ENCODE measurements at places on chromosomes 12 and 14. TPM values are rescaled to one million over a fixed set of nuclear protein-coding genes. Genes with fewer than 3 reads are reported as not detected.
A peak's percentile ranks its signal among the peaks of the same experiment; 100 is the strongest.

- DNase-seq: no peak
- H3K27me3 ChIP-seq: no peaks in the 10 kb centered on the region
- H3K4me1 ChIP-seq: no peaks in the 10 kb centered on the region
- no peak overlapping the region for H3K27ac ChIP-seq
Measured at GRCh38 chr14:91299121-91300115, 54.9 kb upstream of the GPR68 start.

Gene NID2
- 28.7 TPM for total RNA-seq

DNA sequence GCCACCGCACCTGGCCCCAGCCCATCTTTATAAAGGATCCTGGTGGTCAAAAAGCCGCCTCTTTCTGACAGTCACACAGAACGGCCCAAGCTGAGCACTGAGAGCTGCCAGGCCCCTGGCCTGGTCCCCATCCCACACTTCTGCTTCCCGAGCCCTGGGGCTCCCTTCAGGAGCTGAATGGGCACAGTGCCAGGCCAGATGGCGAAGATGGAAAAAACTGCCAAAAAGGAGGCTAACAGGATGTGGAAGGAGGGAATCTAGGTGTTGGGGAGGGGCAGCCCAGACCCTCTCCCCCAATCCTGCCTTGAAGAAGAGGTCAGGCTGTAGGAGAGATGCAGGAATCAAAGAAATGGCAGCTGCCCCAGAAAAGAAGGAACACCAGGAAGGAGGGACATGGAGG is 5.0 kb downstream of the LPAR5 start:
- DNase-seq: no peak
- H3K4me1 ChIP-seq: peaks cover 18% of the 10 kb centered on the region
- peak overlapping the region; percentile 86 for H3K27ac ChIP-seq
- no peak overlapping the region for H3K4me3 ChIP-seq

GRCh38 chr12:92156704-92157395 is 11.2 kb upstream of the BTG1 start:
- H3K27ac ChIP-seq: no peak overlapping the region
- H3K4me1 ChIP-seq: peaks cover 5% of the 10 kb centered on the region

- no peak overlapping the region for H3K4me3 ChIP-seq
- no peaks in the 10 kb centered on the region for H3K36me3 ChIP-seq
- H3K27me3 ChIP-seq: no peaks in the 10 kb centered on the region
Measured at GRCh38 chr12:68106160-68106559, 53.4 kb downstream of the IFNG start.

Gene MAPK1IP1L
- total RNA-seq: 79.8 TPM

GRCh38 chr12:7497661-7498060 is 5.9 kb downstream of the CD163 start:
- no peaks in the 10 kb centered on the region for H3K27me3 ChIP-seq
- no peak for DNase-seq
- no peaks in the 10 kb centered on the region for H3K36me3 ChIP-seq
- no peak overlapping the region for H3K4me3 ChIP-seq
- no peaks in the 10 kb centered on the region for H3K4me1 ChIP-seq

Gene PLA2G1B
- total RNA-seq: 5.0 TPM

Gene MYO1H
- total RNA-seq: 0.21 TPM

- no peaks in the 10 kb centered on the region for H3K36me3 ChIP-seq
- no peaks in the 10 kb centered on the region for H3K4me1 ChIP-seq
- no peak overlapping the region for H3K4me3 ChIP-seq
- DNase-seq: no peak
Measured at GRCh38 chr12:70507442-70507841, 129.8 kb downstream of the PTPRB start.

- no peaks in the 10 kb centered on the region for H3K4me1 ChIP-seq
- H3K27ac ChIP-seq: no peak overlapping the region
- DNase-seq: no peak
Measured at GRCh38 chr12:130214686-130215395, 52.6 kb downstream of the FZD10 start.

DNA sequence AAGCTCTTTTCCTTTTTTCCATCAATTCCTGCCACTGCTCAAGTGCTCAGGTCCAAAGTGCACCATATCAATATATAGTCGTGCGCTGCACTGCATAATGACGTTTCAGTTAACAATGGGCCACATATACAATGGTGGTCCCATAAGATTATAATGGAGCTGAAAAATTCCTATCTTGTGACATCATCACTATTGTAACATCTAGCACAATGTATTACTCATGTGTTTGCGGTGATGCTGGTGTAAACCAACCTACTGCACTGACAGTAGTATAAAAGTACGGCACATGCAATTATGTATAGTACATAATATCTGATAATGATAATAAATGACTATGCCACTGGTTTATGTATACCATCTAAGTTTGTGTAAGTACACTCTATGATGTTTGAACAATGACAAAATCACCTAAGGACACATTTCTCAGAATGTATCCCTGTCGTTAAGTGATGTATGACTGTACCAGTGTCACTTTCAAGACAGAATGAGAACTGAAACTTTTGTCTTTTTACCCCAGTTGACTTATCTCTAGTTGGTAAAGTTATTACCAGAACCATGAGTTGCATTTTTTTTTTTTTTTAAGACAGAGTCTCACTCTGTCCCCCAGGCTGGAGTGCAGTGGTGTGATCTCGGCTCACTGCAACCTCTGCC is 53.7 kb upstream of the INSM2 start:
- no peak overlapping the region for H3K4me3 ChIP-seq
- H3K27me3 ChIP-seq: no peaks in the 10 kb centered on the region
- DNase-seq: no peak
- no peak overlapping the region for H3K27ac ChIP-seq
- H3K4me1 ChIP-seq: no peaks in the 10 kb centered on the region

DNA sequence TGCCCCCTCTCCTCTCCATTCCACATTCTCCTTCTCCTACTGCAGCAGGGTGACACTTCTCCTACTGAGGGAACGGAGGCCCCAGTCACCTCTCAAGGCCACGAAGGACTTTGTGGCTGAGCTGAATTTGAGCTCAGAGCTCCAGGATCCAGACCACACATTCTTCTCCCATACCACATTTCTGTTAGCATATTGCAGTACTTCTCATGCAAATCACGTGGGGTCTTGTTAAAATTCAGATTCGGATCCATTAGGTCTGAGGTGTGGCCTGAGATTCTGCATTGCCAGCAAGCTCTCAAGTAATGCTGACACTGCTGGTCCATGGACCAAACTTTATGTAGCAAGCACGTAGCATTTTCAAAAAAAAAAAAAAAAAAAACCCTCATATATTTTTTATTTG is 9.6 kb upstream of the IFI27L2 start:
- H3K4me3 ChIP-seq: no peak overlapping the region
- no peak overlapping the region for H3K27ac ChIP-seq
- no peaks in the 10 kb centered on the region for H3K27me3 ChIP-seq
- no peaks in the 10 kb centered on the region for H3K4me1 ChIP-seq

DNA sequence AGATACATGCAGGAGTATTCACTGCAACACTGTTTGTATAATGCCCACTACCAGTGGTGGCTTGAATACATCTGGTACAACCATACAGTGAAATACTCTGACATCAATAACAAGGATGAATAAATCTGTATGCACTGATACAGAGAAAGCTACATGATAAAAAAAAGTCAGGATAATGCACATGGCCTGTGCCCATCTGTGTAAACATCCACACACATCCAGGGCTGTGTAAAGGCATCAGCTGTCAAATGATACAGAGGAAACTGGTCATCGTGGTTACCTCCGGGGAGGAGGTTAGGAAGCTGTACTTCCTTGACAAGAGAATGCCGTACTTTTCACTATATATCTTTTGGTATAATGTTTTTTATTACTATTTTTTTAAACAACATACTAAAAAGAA is 176.6 kb downstream of the FOXN3 start:
- no peaks in the 10 kb centered on the region for H3K36me3 ChIP-seq
- no peaks in the 10 kb centered on the region for H3K4me1 ChIP-seq
- no peak overlapping the region for H3K27ac ChIP-seq

- DNase-seq: peak; percentile 95
- H3K4me3 ChIP-seq: no peak overlapping the region
- no peaks in the 10 kb centered on the region for H3K27me3 ChIP-seq
- peak overlapping the region; percentile 76 for H3K27ac ChIP-seq
Measured at GRCh38 chr14:77123381-77124325, 17.9 kb downstream of the ZDHHC22 start.

DNA sequence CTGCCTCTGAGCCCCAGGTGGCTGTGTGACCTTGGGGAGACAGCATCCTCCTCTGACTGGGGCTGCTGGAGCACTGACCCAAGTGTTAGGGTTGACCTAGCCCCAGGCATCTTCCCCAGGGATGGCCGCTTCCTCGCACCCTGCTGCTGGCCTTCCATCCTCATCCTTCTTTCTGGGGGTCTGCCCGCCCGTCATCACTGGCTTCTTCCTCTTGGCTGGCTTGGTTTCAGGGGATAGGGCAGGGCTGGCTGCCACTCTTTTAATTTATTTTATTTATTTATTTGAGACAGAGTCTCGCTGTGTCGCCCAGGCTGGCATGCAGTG is 3.5 kb downstream of the TEDC1 start:
- no peaks in the 10 kb centered on the region for H3K36me3 ChIP-seq
- H3K4me1 ChIP-seq: no peaks in the 10 kb centered on the region
- no peak for DNase-seq
- H3K27ac ChIP-seq: no peak overlapping the region
- no peak overlapping the region for H3K4me3 ChIP-seq
- H3K27me3 ChIP-seq: no peaks in the 10 kb centered on the region

Gene TAS2R50
- 0.86 TPM for total RNA-seq

Gene KRT72
- not detected for total RNA-seq

Gene MRPL52
- 156 TPM for total RNA-seq

Gene SVOP
- total RNA-seq: 0.50 TPM

Gene NEUROD4
- total RNA-seq: not detected

GRCh38 chr12:12376646-12377448 is 20.0 kb downstream of the BORCS5 start:
- H3K27ac ChIP-seq: no peak overlapping the region
- peaks cover 6% of the 10 kb centered on the region for H3K4me1 ChIP-seq
- no peak for DNase-seq
- H3K4me3 ChIP-seq: no peak overlapping the region
- H3K36me3 ChIP-seq: no peaks in the 10 kb centered on the region
- H3K27me3 ChIP-seq: no peaks in the 10 kb centered on the region

- no peaks in the 10 kb centered on the region for H3K36me3 ChIP-seq
- H3K4me3 ChIP-seq: no peak overlapping the region
- H3K27ac ChIP-seq: no peak overlapping the region
- H3K27me3 ChIP-seq: peaks cover 10% of the 10 kb centered on the region
- DNase-seq: no peak
- no peaks in the 10 kb centered on the region for H3K4me1 ChIP-seq
Measured at GRCh38 chr12:49550693-49551252, 11.9 kb downstream of the KCNH3 start.

Gene LGALS3
- 1,798 TPM for total RNA-seq

GRCh38 chr12:64193931-64194330 is 28.2 kb downstream of the KICS2 start:
- no peaks in the 10 kb centered on the region for H3K27me3 ChIP-seq
- H3K4me1 ChIP-seq: no peaks in the 10 kb centered on the region
- no peak overlapping the region for H3K27ac ChIP-seq
- no peaks in the 10 kb centered on the region for H3K36me3 ChIP-seq

Gene SMIM41
- 0.30 TPM for total RNA-seq

Gene KRT83
- not detected for total RNA-seq

Gene PMEL
- 3.4 TPM for total RNA-seq

GRCh38 chr12:104605685-104606084 is 148.9 kb downstream of the CHST11 start:
- no peak overlapping the region for H3K27ac ChIP-seq
- DNase-seq: peak; percentile 30
- no peak overlapping the region for H3K4me3 ChIP-seq
- H3K4me1 ChIP-seq: no peaks in the 10 kb centered on the region
- no peaks in the 10 kb centered on the region for H3K36me3 ChIP-seq

Gene WNT1
- total RNA-seq: not detected

Gene MFAP5
- 12.1 TPM for total RNA-seq

GRCh38 chr14:55328317-55328716 is 57.1 kb downstream of the FBXO34 start:
- no peak overlapping the region for H3K4me3 ChIP-seq
- no peaks in the 10 kb centered on the region for H3K36me3 ChIP-seq
- peaks cover 13% of the 10 kb centered on the region for H3K4me1 ChIP-seq

DNA sequence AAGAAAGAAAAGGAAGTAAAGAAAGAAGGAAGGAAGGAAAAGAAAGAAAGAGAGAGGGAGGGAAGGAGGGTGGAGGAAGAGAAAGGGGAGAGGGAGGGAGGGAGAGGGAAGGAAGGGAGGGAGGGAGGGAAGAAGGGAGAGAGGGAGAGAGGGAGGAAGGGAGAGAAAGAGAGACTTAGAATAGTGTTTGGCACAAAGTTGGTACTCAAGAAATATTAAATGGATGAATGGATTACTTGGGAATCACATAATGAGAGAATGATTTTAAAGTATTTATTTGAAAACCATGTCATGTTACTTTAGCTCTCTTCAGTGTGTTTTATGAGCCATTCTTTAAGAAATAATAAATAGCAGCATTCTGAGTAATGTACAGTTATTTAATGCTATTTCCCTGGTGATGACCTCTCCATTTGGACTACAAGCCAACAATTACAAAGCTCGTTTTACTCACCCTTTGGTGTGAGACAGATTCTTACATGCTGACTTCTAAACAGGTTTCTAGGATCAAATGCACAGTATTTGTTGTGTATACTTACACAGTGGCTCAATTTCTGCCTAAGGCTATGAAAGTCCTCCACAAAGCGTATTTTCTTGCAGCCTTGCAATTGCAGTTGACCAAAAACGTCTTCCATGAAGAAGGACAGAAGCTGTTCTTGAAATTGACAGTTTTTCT is 861 bp downstream of the IL26 start:
- H3K36me3 ChIP-seq: no peaks in the 10 kb centered on the region
- no peak for DNase-seq
- H3K4me3 ChIP-seq: no peak overlapping the region

DNA sequence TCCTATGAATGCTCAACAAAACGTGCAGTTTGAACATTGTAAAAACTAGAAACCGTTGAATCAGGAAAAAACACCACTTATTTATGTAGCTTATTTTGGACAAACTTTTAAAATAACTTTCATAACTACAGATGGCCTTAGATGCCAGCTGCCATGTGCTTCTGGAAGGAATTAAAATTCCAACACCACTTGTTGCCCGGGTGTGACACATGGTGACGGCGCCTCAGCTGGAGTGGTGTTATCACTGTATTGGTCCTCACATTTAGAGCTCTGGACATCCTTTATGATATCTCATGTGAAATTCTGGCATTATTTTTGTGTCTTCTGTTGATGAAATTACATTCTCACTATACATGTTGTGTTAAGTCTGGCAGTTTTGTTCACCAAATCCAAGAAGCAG is 211.0 kb downstream of the IPO8 start:
- DNase-seq: no peak
- no peaks in the 10 kb centered on the region for H3K4me1 ChIP-seq
- no peaks in the 10 kb centered on the region for H3K27me3 ChIP-seq
- no peaks in the 10 kb centered on the region for H3K36me3 ChIP-seq
- no peak overlapping the region for H3K4me3 ChIP-seq

DNA sequence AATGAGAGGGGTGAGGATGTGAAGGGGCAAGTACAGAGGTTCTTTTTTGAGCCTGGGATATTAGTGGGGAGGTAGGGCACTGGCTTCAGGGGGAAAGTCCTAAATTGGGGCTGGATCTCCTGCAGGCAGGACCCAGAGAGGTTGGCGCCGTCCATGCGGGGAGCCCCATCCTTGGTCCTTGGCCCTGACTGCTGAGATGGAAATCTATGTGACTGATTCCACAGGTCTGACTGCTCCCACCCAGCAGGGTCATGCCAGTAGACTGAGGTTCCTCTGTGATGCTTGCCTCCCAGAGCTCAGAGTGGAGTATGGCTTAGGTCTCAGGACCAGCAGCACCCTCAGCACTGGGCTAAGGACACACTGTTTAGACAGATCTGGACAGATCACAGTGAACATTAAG is 988.6 kb upstream of the TMEM132C start:
- no peak overlapping the region for H3K4me3 ChIP-seq
- no peak overlapping the region for H3K27ac ChIP-seq
- no peaks in the 10 kb centered on the region for H3K36me3 ChIP-seq
- no peak for DNase-seq
- H3K27me3 ChIP-seq: no peaks in the 10 kb centered on the region
- no peaks in the 10 kb centered on the region for H3K4me1 ChIP-seq

Gene CEP128
- 11.6 TPM for total RNA-seq

Gene KCNMB4
- total RNA-seq: 1.3 TPM
